ENCODE measurements at places on chromosomes 5 and 9. TPM values are rescaled to one million over a fixed set of nuclear protein-coding genes. Genes with fewer than 3 reads are reported as not detected.

GRCh38 chr9:20632705-20633104 lies 10.4 kb upstream of the MLLT3 start:
- no peak overlapping the region for H3K4me3 ChIP-seq
- no peak overlapping the region for H3K27ac ChIP-seq
- no peak for DNase-seq
- H3K27me3 ChIP-seq: no peaks in the 10 kb centered on the region

DNA sequence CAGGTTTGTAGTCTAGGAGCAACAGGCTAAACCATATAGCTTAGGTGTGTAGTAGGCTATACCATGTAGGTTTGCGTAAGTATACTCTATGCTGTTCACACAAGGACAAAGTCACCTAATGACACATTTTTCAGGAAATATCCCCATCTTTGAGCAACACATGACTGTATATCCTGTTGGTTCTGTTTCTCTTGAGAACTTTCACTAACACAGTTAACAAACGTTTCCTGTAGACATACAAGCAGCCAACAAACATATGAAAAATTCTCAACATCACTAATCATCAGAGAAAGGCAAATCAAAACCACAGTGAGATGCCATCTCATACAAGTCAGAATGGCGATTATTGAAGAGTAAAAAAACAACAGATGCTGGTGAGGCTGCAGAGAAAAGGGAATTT lies 68.2 kb downstream of the NR2F1-AS1 start:
- peaks cover 10% of the 10 kb centered on the region for H3K4me1 ChIP-seq
- DNase-seq: no peak
- peaks cover 13% of the 10 kb centered on the region for H3K36me3 ChIP-seq

DNA sequence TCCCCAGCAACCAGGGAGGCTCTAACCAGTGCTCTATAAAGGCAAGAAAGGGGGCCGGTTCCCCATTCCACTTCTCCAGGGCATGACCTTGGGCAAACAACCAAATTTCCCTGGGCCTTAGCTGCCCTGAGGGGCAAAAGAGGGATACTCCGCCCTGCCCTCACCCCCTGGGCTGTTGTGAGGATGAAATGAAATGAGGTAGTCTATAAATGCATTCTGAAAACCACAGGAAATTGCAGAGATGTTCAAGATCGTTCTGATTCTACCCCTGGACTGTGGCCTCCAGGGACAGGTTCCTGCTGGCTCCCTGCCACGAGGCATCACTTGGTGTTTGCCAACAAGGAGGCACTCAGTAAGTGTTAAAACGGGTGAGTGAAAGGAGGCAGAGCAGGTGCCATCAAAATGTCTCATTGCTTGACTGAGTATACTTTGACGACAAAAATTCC lies 5.7 kb downstream of the RAPGEF1 start:
- peaks cover 5% of the 10 kb centered on the region for H3K36me3 ChIP-seq
- no peaks in the 10 kb centered on the region for H3K27me3 ChIP-seq
- DNase-seq: no peak
- H3K27ac ChIP-seq: no peak overlapping the region
- H3K4me3 ChIP-seq: no peak overlapping the region

DNA sequence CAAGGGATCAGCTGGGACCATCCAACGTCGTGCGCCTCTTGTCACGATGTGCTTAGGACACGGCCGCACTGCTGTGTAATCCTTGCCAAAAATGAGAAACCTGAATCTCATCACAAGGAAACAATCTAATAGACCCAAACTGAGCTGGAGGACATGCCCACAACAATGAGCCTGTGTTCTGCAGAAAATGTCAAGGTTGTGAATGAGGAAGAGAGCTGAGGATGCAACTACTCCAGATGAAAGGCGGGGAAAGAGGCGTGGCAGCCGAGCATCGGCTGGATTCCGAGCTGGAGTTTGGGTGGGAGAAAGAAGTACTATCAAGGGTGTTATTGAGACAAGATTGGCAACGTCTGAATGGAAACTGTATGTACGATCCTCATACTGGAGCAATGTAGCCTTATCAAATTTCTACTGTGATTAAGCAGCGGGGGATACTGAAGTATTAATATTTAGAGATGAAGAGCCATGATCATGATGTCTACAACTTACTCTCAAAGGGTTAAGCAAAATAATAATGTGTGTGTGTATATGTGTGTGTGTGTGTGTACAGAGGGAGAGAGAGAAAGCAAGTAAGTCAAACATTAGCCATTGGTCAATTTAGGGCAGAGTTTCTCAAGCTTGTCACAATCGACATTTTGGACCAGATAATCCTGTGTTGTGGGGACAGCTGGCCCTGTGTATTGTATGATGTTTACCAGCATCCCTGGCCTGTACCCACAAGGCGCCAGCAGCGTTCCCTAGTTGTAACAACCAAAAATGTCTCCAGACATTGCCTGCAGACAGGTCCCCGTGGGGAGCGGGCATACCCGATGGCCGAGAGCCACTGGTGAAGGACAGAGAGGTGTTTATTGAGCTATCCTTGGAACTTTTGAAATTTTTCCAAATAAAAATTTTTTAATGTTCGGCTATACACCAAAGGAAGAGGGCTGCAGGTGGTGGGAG lies 46.5 kb downstream of the DUSP1 start:
- no peak for DNase-seq
- no peak overlapping the region for H3K27ac ChIP-seq
- peaks cover 13% of the 10 kb centered on the region for H3K4me1 ChIP-seq
- no peaks in the 10 kb centered on the region for H3K36me3 ChIP-seq
- peaks cover 6% of the 10 kb centered on the region for H3K27me3 ChIP-seq

The FGF10 gene
- 3.8 TPM for total RNA-seq

Measured in neural crest cell (in vitro differentiated cells).